ENCODE measurements at places on chromosomes 16 and 17.

- no peak for DNase-seq
Measured at GRCh38 chr17:79775632-79776031, 2.3 kb upstream of the CBX2 start.

DNA sequence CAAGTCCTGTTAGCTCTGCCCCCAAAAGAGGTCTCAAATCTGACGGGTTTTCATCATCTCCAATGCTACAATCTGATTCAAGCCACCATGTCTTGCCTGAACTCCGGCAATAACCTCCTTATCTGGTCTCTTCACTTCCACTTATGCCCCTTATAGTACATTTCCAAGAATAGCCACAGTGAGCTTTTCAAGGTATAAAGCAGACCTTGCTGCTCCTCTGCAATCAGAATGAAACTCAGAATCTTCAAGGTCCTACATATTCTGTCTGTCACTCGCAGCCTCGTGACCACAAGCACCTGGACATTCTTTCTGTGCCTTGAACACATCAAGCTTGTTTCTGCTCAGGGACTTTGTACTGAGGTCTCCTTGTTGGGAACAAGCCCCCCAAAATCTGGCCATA lies 84.7 kb downstream of the YPEL2 start:
- no peak for DNase-seq

- no peak for DNase-seq
Measured at GRCh38 chr17:72111336-72111923, 9.4 kb upstream of the SOX9 start.

GRCh38 chr17:19359151-19359550 lies 3.4 kb downstream of the B9D1 start:
- DNase-seq, result no peak

GRCh38 chr16:27267037-27267677 lies 1.4 kb downstream of the NSMCE1 start:
- DNase-seq, result no peak

DNA sequence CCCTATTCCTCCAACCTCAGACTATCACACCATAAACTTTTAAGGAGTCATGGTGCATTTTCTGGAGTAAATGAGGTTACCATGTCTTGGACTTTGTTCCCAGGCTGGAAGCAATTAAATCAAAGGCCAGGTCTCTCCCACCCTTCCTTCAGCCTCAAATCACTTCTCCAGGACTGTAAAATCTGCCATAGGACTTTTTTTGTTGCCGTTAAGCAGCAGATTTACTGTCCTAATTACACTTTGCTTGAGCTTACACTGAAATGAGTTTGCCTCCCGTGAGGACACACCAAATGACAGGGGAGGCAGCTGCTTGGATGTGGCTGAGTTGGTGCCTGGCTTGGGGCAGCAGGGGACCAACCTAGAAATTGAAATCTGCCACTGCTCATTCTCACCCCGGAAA lies 14.7 kb downstream of the DCAKD start:
- no peak for DNase-seq
